Ammon's horn (tissue), 1 donor: ENCODE measurements at places on chromosomes 11 and 22.

DNA sequence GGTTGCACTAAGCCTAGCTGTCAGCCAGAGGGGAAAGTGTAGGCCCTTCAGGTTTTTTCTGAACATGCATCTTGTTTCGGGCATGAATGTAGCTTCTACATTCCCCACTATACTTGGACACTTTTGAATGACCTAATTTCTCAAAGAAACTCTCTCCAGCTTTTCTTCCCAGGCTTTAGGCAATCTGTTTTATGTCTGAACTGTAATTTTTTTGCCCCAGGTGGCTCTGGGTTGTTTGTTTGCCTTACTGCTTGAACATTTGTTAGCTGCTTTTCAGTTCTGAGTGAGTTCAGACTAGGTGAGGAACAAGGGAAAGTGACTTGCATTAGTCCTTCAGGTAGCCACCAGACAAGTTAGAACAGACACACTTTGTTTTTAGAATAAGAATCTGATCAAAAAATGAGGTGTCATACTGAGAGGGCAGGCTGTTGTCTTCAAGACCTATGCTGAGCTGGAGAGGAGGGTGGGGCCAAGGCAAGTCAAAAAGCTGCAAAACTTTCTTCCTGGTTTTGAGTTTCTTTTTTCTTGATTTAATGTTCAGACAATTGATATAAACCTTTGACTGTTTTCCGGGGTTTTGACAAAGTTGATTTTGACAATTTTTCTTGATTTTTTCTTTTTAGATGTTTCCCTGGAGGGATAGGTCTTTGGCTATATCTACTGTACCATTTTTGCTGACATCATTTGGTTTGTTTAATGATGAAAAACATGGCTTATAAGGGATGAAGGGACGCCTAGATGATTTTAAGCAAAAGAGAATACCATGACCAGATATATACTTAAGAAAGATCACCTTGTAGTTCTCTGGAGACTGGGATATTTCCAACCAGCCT, 182.8 kb downstream of the WNT11 start:
- DNase-seq = no peak

- DNase-seq = no peak
These were observed 26.3 kb downstream of the MAP6 start for GRCh38 chr11:75642402-75643113.

GRCh38 chr22:39833093-39833492, 60.5 kb downstream of the ENTHD1 start:
- DNase-seq = no peak

- DNase-seq = no peak
These were observed 1456.5 kb downstream of the TBC1D22A start for GRCh38 chr22:48218889-48219420.

DNA sequence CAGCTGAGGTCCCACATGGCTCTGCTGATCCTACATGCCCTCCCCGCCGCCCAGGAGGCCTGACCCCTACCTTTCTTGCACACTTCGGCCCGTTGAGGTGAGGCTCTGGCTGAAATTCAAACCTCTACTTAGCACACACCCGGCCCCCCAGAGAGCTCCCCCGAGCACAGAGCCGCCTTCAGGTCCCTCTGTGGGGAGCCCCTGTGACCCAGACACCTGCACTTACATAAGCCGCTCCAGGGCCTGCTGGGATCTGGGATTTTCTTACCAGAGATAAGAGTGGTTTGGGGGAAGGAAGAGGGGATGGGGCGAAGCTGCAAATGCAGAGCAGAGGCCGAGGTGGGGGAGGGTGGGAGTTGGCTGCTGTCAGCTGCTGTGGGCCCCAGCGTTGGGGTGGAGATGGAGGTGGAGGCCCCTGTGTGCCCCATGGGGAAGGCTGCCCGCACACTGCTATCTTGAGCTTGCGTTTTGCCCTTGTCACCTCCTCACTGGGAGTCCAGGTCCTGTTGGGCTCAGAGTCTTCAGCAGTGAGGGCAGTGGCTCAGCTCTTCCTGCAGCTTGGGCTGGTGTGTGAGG, 30.6 kb downstream of the CAPN1 start:
- DNase-seq = no peak

GRCh38 chr11:72955466-72955865, 141.3 kb downstream of the ATG16L2 start:
- no peak for DNase-seq

- no peak for DNase-seq
These were observed 16.9 kb downstream of the SMCO4 start for GRCh38 chr11:93526346-93526633.

GRCh38 chr11:118306556-118306955, 2.0 kb downstream of the CD3E start:
- DNase-seq = no peak

GRCh38 chr22:21592422-21592821, 24.9 kb downstream of the UBE2L3 start:
- no peak for DNase-seq

- no peak for DNase-seq
These were observed 21.4 kb upstream of the PISD start for GRCh38 chr22:31683181-31684105.

- DNase-seq = no peak
These were observed 5.5 kb downstream of the FOLR3 start for GRCh38 chr11:72141066-72141465.

DNA sequence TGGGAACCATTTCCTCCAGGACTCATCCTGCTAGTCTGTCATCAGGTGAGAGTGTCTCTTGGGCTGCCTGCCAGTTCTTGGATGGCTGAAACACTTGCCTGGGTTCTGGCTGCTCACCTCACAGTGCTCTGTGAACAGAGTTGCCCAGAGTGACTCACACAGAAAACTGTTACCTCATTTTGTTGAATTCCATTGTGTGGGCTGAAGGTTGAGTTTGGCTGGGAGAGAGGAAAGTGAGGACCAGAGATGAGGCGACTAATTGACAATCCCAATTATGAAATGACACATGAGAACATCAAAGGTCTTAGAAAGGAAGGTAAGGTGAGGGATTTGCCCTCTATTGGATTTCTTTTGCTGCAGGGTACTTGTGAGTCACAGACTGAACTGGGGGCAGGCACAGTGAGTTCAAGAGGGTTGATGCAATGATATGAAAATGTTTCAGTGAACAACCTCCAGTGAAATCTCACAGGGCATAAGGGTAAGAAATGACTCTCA, 20.2 kb upstream of the CALCB start:
- no peak for DNase-seq

DNA sequence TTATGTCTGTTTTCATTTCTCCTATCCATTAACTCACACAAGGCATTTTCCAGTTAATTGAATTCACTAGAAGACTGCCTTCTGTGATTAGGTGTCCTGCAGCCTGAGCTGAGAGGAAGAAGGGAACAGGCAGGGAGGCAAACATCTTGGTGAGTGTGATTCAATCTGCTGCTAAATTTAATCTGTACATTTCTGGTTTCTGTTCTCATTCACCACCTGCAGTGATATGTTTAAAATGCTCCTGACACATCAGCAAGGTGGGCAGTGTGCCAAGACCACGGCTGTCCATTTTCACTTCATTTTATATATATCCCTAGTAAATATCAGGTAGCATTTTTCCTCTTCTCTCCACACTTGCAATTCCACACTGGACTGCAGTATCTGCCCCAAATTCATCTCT, 416.5 kb downstream of the TMEM135 start:
- peak; percentile 4 for DNase-seq

DNA sequence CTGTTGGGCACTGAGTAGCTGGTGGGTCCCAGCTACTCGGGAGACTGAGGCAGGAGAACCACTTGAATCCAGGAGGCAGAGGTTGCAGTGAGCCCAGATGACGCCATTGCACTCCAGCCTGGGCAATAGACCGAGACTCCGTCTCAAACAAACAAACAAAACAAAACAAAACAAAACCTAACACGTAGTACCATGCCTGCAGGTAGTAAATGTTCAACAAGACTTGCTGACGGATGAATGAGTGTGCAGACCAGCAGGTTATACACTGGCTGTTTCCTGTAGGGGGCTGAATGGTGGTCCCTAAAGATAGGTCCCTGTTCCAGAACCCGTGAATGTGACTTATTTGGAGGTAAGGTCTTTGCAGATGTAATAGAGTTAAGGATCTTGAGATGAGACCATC, 12.8 kb upstream of the MRGPRD start:
- no peak for DNase-seq

GRCh38 chr11:16474659-16475058, 118.3 kb upstream of the SOX6 start:
- no peak for DNase-seq

DNA sequence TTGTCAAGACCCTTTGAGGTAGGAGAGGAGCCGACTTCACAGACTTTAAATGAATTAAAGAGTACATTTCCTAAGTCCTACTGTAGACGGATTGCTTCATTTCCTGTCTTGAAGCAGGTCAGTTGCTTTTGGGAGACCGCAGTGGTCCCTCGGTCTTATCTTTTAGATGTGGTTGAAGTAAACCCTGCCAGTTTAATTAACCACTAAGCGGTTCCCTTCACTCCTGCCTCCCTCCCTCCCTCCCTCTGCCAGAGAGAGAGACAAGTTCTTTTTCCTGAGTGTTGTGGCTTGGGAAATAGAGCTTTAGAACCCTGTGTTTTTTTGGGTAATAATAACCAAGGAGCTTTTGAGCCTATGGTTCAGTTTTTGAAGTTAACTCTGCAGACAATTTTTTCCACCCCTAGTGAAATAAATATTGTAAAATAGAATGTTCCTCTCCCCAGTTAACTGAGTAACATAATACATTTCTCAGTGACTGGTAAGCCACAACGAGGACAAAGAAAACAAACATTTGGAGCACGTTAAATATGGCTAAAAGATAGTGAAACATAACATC, 147.5 kb downstream of the LDLRAD3 start:
- no peak for DNase-seq
